RCC 7860 (cell line): ENCODE measurements at places on chromosomes 1 and 21.

GRCh38 chr1:7150724-7151280 is 365.5 kb downstream of the CAMTA1 start:
- DNase-seq: no peak

DNA sequence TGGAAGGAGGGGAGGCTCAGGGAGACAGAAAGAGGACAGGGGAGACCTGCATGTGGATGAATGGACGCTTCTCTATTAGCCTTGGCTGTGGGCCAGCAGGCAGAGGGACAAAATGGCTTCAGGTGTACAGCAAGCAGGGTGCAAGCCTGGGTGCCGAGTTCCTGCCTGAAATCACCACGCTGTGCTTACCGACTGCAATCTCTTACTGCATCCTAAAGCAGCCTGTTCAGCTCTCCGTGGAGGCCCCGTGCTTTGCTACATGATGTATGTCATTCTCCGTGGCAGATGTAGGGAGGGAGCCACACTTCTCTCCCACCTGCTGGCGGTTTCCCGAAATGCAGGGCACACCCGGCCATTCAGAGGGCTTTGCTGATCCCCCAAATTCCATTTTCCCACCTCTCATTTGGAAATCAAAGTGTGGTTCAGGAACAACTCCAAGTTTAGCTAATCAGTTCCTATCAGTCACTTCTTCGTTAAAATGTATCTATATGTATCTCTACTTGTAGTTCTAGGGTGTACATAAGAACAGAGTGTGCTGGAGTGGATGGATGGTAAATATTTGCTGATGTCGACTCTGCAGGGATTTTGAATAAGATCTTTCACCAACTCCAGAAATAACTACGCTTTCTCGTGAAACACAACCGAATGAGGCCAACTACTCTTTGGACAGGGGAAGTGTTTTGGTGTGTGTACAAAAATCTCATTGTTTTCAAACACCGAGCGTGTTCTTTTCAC is 122.3 kb upstream of the BACE2 start:
- DNase-seq: no peak

DNA sequence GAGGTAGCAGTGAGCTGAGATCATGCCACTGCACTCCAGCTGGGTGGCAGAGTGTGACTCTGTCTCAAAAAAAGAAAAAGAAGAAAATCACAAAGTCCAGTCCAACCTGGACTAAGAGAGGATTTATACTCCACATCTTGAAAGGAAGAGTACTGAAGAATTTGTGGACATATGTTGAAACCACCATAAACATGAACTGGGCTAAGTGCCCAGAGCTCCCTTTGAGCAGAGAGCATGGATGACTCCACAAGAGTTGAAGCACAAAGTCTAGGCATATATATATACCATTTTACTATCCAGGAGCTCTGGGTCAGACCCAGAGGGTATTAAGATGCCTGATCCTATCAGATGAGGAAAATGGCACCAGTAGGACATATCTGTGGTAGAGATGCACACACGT is 86.6 kb downstream of the OMA1 start:
- DNase-seq: no peak

GRCh38 chr1:201792534-201793305 is 36.2 kb upstream of the IPO9 start:
- peak; percentile 83 for DNase-seq

DNA sequence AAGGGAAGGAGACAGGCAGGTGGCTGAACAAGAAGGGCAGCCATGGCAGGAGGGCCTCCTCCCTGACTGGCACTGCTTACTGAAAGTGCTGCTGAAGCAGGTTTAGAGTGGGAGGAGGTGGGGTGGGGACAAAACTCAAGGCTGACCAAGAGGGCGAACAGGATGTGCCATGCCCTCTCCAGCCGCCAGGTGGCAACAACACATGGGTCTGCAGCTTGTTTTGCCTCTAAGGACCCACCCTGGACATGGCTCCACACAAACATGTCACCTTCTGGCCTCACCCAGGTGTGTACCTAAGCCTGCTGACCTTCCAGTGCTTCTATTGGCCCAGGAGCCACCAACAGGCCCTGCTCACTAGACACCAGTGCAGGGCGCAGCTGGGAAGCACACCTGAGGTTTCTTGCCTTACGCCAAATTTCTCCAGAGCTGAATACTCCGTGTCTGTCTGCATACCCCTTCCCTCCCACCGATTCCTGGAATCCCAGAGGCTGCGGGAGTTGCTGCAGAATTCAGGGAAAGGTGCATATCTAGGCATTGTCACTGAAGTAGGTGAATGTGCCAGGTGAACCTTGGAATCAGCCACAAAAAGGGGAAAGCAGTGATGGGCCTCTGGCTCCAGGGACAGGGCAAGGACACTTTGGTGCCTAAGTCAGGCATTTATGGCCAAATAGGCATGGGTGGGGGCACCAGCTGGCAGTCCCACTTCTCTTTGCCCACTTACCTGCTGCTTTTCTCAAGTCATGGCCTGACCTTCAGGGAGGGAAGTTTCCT is 5.3 kb downstream of the PSRC1 start:
- DNase-seq: peak; percentile 37

GRCh38 chr1:56780826-56781225 is 38.4 kb downstream of the FYB2 start:
- no peak for DNase-seq

- DNase-seq: no peak
Observed at GRCh38 chr1:27719286-27720251, 6.2 kb upstream of the FAM76A start.

GRCh38 chr21:42711667-42712066 is 58.2 kb downstream of the PDE9A start:
- no peak for DNase-seq

- peak; percentile 33 for DNase-seq
Observed at GRCh38 chr21:35048183-35048601, 910 bp downstream of the RUNX1 start.

- DNase-seq: no peak
Observed at GRCh38 chr1:30681782-30682181, 41.6 kb downstream of the MATN1 start.

- no peak for DNase-seq
Observed at GRCh38 chr1:39969048-39969447, 14.1 kb downstream of the MFSD2A start.

- DNase-seq: no peak
Observed at GRCh38 chr1:20160034-20160433, 20.9 kb downstream of the PLA2G2F start.

DNA sequence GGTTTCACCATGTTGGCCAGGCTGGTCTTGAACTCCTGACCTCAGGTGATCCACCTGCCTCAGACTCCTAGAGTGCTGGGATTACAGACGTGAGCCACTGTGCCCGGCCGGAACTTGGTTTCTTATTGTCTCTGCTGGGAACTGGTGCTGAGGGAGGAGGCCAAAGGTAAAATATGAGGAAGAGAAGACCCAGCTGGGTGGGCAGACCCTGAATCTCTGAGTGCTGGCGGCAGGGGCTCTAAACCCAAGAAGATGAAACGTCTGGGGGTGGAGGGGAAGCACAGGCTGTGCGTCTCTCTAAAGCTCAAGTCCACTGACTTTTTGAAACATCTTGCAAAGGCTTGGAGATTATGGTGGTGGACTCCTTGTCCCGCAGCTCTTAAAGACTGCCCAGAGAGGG is 82.0 kb upstream of the TLR5 start:
- no peak for DNase-seq

DNA sequence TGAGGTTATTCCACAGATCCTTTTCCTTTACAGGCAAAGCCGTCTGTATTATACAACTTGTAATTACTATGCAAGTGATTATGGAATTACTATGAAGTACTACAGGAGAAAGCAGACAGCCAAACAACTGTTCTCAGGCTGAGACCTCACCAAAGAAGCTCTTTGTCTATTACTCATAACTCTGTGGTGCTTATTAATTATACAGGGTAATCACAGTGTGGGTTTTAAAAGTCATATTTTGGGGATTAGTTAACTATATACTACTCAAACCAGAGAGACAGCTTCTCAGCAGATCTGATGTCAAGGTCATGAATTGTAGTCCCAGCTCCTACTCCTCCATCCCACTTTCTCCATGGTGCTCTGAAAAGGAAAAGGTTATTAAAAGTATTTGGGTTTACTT is 49.6 kb downstream of the CTTNBP2NL start:
- no peak for DNase-seq

GRCh38 chr1:46613661-46614603 is 2.7 kb downstream of the MOB3C start:
- no peak for DNase-seq

- no peak for DNase-seq
Observed at GRCh38 chr1:245825128-245825901, 670.5 kb downstream of the KIF26B start.

DNA sequence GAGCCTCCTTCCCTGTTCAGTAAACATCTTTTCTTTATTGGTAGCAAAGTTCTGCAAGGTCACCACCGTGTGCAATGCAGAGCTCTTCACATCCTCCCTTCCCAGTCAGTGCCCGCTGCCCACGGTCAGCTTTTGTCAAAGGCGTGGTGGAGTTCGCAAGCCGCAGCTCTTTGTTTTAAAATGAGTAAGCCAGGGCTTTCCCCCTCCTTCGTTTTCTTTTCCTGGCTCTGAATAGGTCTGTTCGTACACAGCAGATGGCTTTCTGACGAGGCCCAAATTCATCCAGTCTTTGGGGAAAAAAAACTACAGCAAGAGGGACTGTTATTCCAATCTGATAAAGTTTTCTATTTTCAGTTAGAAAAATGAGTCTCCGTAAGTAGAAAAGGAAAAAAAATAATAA is 153.2 kb downstream of the LRIG2 start:
- DNase-seq: no peak

DNA sequence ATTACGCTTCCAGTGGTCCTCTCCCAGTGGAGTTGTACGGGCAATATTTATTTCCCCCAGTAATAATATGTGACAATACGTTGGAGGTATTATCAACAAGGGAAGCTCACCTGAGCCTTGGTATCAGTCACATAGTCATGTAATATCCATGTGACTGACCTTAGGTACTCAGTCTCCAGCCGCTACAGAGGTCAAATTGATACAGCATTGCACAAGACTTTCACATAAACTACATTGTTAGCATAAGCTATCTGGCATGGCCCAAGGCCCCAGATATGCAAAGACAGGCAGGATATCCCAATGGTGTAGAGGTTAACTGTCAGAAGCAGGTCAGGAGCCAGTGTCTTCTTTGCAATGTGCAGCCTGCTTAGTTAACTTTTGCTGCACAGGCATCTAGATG is 15.3 kb upstream of the CHIT1 start:
- no peak for DNase-seq

GRCh38 chr1:27886744-27887143 is 14.4 kb downstream of the THEMIS2 start:
- DNase-seq: no peak

DNA sequence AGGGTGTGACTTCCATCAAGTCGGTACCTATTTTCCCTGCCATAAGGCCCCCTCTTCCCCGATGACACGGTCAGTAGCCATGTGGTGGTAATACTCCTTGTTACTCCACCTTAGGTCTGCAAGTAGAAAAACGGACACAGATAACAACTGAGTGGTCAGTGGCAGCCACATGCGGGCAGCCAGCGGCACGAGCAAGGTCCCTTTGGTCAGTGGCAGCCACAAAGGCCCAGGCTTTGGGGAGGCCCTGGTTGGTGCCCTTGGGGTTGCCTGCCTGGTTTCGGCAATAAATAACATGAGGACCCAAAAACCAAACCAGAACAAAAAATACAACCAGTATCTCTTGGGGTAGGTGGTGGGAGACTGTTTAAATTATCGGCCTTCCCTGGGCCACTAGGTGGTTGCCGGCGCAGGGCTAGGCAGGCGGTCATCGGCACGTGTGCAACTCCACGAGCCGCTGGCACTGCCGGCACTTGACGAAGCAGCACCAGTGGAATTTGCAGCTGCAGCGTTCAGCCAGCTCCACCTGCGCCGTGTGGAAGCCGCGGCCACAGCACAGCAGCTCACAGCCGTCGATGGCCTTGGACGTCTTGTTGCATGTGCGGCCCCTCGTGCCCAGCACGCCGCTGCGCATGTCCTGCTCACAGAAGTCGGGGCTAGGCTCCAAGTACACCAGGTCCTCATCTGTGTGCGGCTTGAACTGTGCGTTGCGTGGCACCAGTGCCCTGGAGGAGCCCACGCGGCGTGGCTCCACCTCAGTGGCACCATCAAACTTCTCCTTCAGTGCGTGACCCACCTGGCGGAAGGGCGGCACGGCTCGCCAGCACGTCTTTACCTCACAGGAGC is 23.1 kb downstream of the WNT4 start:
- no peak for DNase-seq

DNA sequence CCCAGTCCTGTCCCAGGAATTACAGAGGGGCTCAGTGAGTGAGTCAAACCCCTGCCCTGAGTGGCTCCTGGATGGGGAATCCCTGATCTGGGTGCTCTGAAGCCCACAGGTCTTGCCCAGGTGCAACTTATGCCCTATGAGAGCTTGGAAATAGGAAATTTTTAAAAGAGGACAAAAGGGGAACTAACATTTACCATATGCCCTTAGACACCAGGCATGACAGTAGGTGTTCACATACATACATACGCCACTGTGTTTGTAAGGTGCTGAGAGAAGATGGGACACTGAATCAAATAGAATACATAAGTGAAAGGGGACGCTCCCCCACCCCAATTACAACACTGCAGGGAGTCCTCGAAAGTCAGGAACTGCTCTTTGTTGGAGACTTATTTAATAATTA is 1.4 kb downstream of the CFAP45 start:
- DNase-seq: no peak

DNA sequence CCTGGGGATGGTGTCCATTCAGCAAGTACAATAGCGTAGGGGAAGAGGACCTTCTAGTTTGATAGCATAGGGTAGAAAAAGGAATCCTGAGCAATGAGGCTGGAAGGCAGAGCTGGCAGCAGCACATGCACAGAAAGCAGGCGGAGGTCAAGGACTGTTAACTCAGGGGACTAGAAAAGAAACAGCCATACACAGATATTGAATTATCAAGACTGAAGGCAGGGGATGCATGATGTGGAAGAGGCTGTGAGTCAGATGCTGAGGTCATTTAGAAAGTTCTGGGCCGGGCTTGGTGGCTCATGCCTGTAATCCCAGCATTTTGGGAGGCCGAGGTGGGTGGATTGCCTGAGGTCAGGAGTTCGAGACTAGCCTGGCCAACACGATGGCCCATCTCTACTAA is 65.6 kb downstream of the OPTC start:
- DNase-seq: peak; percentile 96

DNA sequence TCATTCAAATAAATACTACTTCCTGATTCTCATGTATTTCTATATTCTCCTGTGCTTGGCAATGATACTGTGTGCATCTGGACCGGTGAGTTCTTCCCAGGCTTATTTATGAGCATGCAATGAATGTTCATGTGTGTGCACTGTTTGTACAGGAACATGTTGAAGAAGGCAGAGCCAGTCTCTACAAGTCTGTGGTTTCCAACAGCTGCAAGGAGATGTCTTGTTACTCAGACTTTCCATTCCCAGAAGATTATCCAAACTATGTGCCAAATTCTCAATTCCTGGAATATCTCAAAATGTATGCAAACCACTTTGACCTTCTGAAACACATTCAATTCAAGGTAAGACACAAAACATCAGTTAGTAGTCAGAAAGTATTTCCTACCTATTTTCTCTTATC is 19.1 kb downstream of the FMO1 start:
- no peak for DNase-seq

DNA sequence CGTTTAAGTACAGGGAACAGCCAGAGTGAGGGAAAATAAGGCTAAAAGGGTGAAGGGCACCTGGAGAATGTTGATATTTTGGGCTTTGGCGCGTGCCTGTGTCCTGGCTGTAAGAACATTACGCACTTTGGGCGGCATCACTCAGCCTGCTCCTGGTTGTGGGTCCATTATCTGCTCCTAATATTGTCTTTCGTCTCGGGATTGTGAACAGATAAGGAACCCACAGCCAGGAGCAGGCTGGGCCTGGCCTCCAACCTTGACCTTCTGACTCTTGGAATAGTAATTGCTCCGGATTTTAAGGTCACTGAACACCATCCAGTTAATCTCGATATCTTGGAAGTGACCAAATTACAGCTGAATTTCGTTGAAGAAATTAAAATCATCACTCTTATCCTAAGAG is 61.9 kb downstream of the TCP10L start:
- no peak for DNase-seq
